ENCODE measurements at places on chromosomes 13 and 19.
A peak's percentile ranks its signal among the peaks of the same experiment; 100 is the strongest.

DNA sequence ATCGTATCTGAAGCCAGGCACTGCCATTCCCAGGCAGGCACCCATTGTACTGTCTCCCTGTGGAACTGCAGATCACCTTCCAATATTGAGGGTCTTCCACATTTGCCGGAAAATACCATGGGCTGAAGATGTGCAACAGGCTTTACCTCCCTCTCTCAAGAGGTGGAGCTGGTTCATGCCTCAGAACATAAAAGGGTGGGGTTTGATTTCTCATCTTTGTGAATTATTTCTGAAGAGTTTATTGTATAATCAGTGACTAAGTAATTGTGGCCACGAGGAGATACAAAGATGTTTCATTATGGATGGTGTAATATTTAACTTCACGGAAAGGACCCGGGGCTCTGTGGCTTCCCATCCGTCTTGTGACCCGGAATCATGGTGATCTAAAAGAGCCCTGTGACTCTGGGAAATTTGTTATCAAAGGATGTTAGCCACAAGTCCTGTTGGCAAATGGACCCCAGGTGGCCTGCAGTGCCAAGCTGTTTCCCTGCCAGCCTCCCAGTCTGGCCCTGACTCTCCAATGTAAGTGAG lies 230.5 kb downstream of the LACC1 start:
- no peak for DNase-seq

GRCh38 chr19:45464852-45465441 lies 2.8 kb upstream of the FOSB start:
- DNase-seq, result no peak

DNA sequence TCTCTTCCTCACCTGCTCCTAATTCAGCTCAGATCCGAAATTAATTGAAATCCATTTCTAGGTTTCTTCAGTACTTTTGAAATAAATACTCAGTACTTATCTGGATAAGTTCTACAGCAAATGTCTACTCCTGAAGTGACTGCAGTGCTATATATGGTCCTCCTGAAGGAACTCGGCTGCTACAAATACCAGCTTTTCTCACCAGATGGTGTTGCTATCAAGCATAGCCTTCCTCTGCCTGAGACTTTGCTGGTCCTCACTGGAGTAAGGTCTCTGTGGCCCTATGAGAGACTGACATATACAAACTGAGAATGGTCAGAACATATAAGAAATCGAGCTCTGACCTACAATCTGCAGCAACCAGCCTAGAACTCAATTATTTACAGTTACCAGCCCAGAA lies 161.6 kb downstream of the NDFIP2 start:
- no peak for DNase-seq

- no peak for DNase-seq
Observed at GRCh38 chr19:51024924-51025323, 1.5 kb downstream of the KLK11 start.

DNA sequence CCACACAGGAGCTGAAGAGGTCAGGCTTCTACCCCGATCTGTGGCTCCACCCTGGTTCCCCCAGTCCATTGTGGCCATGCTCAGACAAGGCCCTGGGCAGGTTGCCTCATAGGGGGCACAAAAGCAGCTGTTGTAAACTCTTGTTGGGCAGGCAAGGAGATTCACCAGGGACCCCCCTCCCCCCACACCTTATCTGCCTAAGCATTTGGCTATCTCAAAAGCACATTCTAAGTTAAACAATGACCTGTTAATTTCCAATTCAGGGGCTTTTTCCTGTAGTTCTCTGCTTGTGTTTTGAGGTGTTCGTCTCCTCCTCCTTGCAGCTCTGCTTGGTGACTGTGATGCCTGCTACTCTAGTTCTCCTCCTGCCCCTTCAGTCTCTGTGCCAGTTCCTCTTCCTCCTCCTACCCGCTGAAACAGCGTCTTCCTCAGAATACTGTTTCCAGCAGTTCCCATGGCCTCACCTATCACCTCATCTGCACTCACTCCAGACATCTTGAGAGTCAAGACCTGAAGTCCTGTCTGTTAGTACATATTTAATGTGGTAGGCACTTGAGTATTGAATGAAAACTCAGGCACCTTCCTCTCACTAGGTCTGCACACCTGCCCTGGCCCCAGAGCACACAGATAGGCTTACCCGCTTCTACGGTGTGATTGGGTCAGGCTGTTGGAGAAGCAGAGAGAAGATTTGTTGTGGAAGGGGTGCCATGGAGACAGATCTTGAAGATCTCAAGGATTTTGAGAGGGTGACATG lies 31.7 kb downstream of the SPATA13 start:
- no peak for DNase-seq

GRCh38 chr13:111659219-111659775 lies 338.9 kb downstream of the TEX29 start:
- DNase-seq, result no peak

GRCh38 chr13:110445183-110445582 lies 116.3 kb downstream of the RAB20 start:
- DNase-seq, result no peak

DNA sequence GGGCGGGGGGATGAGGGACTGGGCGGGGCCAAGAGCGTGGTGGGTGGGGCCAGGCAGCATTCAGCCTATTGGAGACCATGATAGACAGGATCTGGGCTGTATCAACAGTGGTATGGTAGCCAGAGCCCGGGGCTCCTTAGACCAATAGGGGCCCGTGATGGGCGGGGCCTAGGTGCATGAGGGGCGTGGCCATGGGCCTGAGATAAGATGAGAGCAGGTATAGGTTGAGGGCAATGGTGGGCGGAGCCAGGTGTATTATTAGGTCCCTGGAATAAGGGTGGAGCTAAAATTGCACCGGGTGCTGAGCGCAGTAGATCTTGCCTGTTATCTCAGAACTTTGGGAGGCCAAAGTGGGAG lies 5.3 kb downstream of the ABCA7 start:
- peak; percentile 64 for DNase-seq

GRCh38 chr13:85665286-85665685 lies 133.9 kb downstream of the SLITRK6 start:
- no peak for DNase-seq

DNA sequence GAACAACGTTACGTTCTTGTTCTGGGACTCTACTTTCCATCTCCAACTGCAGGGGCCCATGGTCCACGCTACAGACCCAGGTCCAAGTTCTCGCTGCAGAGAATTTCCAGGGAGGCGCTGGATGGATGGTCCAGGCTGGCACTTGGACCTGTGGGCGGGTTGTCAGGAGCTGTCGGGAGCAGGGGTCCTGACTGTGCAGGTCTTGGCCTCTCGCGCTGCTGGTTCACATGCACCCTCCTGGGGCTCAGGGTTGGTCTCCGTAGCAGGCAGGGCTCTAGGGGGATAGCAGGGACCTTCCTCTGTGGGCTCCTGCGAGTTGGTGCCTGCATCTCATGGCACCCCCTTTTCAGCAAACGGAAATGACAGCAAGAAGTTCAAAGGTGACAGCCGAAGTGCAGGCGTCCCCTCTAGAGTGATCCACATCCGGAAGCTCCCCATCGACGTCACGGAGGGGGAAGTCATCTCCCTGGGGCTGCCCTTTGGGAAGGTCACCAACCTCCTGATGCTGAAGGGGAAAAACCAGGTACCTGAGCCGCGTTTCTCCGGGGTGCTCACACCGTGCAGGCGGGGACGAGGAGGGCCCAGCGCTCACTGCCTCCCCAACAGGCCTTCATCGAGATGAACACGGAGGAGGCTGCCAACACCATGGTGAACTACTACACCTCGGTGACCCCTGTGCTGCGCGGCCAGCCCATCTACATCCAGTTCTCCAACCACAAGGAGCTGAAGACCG lies 6.6 kb downstream of the PTBP1 start:
- no peak for DNase-seq

GRCh38 chr13:59997976-59998375 lies 165.8 kb downstream of the DIAPH3 start:
- DNase-seq, result no peak

DNA sequence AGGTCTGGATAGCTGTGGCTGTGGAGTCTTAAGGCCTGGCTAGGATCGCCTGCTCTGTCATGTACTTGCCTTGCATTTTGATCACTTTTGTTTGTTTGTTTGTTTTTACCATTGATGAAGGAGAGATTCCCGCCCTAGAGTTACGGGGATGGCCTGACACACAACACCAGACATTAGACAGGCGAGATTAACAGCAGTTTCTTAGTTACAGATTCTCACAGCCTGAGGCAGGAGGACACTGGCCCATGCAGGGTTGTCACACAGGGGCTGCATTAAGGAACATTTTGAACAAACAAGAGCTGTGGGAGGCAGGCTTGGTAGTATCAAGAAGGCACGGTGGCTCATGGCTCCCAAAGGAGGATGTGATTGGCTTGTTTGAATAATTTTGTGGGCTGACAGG lies 291.8 kb downstream of the HS6ST3 start:
- no peak for DNase-seq

DNA sequence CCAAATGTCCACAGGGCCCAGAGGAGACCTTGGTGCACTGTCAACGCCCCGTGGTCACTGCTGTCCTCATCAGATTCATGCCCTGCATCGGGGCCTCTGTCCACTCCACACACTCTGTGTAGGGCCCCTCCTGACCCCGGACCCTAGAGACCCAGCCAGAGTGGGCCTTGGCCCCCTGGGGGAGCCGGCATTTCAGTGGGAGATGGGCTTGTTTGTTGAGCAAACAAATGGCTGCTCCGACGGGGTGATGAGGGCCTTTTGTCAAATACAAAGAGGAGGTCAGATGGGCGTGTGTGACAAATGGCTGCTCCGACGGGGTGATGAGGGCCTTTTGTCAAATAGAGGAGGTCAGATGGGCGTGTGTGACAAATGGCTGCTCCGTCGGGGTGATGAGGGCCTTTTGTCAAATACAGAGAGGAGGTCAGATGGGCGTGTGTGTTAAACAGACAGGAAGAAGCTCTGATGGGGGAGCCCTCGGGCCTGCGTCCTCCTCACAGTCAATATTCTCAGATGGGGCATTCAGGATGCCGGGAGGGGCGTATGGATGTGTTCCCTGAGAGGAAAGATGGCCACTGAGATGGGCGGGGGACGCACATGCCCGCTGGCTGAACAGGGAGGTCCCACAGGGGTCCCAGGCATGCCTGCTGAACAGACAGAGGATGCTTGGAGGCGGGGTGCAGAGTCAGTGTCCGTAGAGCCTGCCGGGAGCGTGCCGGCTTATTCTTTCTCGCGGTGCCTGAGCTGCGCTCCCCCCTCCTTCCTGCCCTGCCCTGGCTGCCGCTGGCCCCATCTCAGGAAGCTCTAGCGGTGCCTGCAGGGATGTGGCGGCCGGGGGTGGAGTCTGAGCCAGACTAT lies 36.3 kb downstream of the SMIM24 start:
- DNase-seq, result no peak

GRCh38 chr13:40336228-40337221 lies 329.9 kb downstream of the FOXO1 start:
- no peak for DNase-seq

DNA sequence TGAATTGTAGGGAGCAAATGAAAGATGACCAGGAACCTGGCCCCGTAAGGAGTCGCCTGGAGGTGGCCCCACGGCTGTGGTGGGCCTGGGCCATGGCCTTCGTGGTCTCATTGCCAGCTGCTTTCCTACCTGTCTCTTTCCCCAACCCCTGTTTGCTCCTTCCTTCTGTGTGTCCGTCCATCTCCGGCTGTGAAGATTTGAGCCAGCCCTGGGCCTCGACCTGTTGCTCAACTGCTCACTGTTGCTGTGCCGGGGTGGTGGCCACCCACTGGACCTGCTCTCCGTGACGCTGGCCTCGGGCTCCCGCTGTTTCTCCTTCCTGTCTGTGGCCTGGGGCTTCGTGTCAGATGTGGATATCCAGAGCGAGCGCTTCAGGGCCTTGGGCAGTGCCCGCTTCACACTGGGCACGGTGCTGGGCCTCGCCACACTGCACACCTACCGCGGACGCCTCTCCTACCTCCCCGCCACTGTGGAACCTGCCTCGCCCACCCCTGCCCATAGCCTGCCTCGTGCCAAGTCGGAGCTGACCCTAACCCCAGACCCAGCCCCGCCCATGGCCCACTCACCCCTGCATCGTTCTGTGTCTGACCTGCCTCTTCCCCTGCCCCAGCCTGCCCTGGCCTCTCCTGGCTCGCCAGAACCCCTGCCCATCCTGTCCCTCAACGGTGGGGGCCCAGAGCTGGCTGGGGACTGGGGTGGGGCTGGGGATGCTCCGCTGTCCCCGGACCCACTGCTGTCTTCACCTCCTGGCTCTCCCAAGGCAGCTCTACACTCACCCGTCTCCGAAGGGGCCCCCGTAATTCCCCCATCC lies 8.5 kb downstream of the DBP start:
- no peak for DNase-seq

Measured in stimulated activated CD4-positive, alpha-beta T cell treated with anti-CD3 and anti-CD28 coated beads, Interleukin-2, amount 100 ng/mL, for 48 hours (primary cell).